ENCODE measurements at places on chromosomes 5 and 9.

- no peak for DNase-seq
Measured at GRCh38 chr9:1173211-1173610, 123.1 kb downstream of the DMRT2 start.

- no peak for DNase-seq
Measured at GRCh38 chr5:172525307-172525995, 71.1 kb upstream of the SH3PXD2B start.

DNA sequence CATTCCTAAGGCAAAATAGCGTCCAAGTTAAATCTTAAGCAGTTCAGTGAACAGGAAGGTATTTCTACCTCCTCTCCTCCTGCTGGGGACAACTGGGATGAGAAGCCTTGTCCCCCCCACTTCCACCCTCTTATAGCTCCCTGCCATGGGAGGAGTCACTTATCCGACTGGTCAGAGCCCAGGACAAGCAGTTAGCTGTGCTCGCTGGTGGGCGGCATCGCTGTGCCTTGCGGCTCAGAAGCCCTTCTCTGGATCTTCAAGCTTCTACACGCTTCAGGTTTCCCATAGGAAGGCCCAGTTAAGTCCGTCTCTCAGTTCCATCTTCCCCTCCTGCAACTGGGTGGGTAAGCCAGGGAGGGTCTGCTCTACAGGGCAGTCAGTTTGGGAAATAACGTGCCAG is 77.2 kb downstream of the PAX5 start:
- DNase-seq: no peak

GRCh38 chr9:123175854-123176629 is 92.3 kb downstream of the STRBP start:
- DNase-seq: peak; percentile 8

- no peak for DNase-seq
Measured at GRCh38 chr5:14247054-14247386, 103.9 kb downstream of the TRIO start.

- no peak for DNase-seq
Measured at GRCh38 chr5:133226186-133226585, 174.4 kb downstream of the HSPA4 start.

GRCh38 chr5:134113902-134114875 is at the start of gene TCF7:
TSS of gene TCF7 (plus strand) at chr5:134114681. CDS start at chr5:134114907, 226 bp downstream.
- DNase-seq: peak; percentile 80
